ENCODE measurements at places on chromosomes 7 and 10.

DNA sequence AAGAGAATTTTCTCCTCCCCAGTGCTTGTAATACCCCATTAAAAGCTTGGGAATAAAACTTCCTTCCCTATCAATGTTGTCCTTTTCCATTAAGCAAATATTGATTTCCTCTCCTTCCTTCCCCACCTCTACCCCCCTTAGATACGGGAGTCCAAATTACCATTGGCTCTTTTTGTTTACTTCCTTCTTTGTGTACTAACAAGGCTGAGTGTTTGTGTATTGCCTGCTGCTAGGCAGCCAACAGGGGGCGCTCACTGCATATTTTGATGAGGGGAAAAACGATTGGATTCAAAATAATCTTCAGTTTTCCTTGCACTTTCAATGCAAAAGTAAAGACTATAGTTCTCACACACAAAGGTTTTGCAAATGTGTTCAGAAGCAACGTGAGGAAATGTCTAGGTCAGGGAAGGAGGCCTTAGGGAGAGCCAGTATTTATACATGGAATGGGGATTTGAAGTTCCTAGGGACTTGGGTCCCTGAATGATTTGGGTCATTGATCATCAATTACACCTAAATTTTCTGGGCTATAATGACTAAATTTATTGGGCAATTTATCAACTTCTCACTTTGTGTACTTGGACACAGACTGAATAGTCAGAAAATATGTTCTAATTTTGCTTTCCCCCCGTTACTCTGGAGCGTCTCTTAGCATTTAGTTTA lies 23.6 kb upstream of the VPS41 start:
- peak; percentile 43 for DNase-seq

- DNase-seq, result no peak
These were observed 91.5 kb downstream of the JAZF1 start for GRCh38 chr7:28088901-28089714.

DNA sequence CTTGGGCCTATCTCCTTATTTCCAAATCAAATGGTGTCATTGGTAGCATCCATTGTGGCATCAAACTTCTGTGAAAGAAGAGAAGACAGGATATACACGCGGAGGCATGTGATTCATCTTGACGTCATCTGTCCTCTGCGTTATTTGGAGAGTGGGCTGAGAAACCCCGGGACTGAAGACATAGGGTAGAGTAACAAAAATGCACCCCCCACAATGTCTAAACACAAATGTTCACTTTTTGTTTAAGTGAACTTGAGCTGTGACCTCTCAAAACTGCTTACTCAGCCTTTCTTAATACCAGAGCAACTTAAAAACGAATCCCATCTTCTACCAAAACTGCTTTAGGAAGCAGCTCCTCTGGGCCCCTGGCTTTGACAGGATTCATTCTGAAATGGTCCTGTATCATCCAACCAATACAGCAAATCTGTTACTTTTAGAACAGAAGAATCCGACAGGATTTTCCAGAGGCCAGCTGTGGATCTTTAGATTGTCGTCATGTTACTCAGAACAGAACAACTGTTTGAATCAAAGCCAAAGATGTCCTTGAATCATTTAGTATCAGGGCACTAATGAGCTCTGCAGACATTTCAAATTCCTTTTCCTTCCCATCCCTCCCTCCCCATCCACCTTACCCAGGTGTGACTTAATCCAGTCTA lies 438.1 kb downstream of the SUGCT start:
- no peak for DNase-seq

DNA sequence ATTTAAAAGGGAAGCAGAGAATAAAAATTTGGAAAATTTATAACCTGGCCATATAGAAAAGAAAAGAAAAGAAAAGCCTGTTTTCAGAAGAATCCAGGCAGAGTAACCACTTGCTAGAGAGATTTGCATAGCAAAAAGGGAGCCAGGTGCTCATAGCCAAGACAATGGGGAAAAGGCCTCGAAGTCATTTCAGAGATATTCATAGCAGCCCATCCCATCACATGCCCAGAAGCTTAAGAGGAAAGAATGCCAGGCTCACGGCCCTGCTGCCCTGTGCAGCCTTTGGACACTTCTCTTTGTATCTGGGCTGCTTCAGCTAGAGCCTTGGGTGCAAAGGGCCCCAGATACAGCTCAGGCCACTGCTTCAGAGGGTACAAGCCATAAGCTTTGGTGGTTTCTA lies 159.8 kb downstream of the CCDC7 start:
- no peak for DNase-seq

DNA sequence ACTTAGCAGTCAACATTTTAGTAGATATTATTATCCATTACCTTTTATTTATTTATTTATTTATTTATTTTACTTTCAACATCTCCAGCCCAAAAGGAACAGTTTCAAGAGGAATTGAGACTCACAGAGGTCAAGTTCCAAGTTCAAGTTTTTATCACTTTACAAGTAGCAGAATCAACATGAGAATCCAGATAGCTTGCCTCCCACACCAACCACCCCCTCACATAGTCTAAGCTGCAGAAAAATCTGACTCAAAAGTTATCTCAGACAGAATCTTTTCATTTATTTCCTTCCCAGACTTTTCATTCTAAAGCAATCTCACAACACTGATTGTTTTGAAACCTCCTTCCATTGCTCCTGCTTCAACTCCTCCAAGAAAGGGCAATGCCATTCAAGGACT lies 129.6 kb downstream of the GRM3 start:
- no peak for DNase-seq

DNA sequence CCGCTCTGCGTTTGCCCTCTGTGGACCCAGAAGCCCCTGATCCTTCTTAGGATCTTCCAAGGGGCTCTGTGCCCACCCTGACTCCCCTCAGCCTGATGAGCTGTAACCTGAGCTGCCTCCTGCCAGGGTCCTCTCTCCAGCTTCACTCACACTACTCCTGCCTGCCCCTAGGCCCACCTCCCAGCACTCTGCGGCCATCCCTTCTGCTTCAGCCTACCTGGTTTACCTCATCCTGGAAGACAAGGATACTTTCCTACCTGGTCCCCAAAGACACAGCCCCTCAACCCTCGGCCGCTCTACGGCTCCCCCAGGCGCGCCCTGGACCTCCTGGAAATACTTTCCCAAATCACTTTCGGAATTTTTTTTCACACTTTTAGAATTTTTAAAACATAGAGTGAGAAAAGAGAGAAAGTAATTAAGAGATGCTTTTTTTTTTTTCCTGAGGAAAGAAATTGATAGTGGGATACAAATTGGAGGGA lies 6.4 kb upstream of the ZNF862 start:
- no peak for DNase-seq

- no peak for DNase-seq
These were observed 29.6 kb downstream of the POR start for GRCh38 chr7:75944507-75944906.

DNA sequence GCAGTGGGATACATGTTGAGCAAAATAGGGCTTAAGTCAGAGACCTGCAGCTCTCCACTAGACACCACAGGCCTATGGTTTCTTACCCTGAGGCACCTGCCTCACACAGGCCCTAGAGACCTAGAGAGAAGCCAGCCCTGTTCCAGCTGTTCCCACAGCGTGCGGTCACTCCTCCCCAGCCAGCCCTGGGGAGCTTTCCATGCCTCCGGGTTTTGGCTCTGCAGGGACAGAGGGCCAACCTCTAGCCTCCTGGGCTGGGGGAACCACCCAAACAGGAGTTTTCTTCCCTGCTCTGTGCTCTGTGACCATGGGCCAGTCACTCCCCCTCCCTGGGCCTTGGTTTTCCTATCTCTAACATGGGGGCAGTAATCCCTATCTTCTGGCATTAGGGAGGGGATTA lies 33.0 kb downstream of the SH2B2 start:
- DNase-seq, result no peak

DNA sequence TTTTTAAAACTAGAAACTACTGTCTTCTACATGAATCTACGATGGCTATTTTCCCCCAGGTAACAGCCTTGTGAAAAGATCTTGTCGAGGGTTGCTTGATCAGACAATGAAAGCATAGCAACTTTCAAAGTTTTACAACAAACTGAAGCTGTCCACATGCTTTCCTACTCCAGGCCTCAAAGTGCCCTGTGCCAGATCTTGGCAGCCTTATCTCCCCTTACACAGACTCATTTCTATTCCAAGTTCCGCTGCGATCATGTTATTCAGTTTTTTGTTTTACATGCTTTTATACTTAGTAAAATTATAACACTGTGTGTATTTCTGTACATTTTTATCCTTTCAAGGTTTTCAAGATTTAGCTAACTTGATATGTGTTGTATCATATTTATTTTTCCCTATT lies 661.7 kb upstream of the SORCS1 start:
- no peak for DNase-seq

GRCh38 chr7:111043561-111043960 lies 47.4 kb upstream of the LRRN3 start:
- no peak for DNase-seq

- no peak for DNase-seq
These were observed 527.0 kb upstream of the MGMT start for GRCh38 chr10:128940081-128940480.

- no peak for DNase-seq
These were observed 13.4 kb upstream of the AP1S1 start for GRCh38 chr7:101140746-101141382.

GRCh38 chr7:79320741-79321473 lies 132.6 kb downstream of the MAGI2 start:
- DNase-seq, result no peak

- no peak for DNase-seq
These were observed 723.3 kb upstream of the CELF2 start for GRCh38 chr10:10294184-10294880.

DNA sequence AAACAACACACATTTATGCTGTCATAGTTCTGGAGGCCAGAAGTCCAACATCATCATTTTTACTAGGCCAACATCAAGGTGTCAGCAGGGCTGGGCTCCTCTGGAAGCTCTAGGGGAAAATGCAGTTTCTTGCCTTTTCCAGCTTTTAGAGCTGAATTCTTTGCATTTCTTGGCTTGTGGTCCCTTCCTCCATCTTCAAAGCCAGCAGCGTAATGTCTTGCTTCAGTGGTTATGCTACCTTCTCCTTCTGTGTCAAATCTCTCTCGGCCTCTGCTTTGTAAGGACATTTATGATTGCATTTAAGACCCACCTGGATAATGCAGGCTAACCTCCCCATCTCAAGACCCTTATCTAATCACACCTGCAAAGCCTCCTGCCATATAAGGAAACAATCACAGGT lies 66.5 kb upstream of the ANKRD1 start:
- DNase-seq, result no peak

DNA sequence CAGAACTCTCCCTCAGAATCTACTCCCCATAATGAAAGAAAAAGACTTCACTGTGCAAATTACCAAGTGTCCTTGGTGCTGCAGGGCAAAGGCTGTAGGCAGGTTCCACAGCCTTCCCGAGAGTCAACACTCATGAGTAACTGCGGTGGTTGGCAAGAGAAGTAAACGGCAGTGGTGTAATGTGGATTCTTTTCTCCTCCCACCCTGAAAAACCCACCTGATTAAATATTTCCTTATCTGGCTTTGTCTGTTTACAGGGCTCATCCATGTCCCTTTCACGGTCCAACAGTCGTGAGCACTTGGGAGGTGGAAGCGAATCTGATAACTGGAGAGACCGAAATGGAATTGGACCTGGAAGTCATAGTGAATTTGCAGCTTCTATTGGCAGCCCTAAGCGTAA lies 300.9 kb downstream of the BICC1 start:
- DNase-seq, result no peak

Data from NCI-H1092 (cell line).